NAMALWA (cell line): ENCODE measurements at places on chromosomes 2 and 18.

DNA sequence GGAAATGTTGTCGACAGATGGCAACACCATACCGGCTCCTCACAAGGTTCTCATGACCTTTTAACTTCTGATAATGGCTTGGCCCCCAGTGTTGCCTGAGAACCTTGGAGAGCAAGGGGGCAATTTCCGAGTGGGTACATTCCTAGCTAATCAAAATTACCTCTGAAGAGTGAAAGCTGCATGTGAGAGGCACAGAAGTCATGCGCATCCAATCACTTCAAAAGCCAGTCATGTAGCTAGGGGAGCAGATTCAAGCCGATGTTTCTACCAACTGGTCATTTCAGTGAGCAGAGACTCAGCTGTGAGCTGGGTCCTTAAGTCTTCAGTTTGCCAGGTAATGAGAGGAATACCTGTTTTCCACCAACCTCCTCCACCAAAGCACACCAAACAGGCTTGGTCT is 111.4 kb downstream of the LIPG start:
- no peak for DNase-seq

DNA sequence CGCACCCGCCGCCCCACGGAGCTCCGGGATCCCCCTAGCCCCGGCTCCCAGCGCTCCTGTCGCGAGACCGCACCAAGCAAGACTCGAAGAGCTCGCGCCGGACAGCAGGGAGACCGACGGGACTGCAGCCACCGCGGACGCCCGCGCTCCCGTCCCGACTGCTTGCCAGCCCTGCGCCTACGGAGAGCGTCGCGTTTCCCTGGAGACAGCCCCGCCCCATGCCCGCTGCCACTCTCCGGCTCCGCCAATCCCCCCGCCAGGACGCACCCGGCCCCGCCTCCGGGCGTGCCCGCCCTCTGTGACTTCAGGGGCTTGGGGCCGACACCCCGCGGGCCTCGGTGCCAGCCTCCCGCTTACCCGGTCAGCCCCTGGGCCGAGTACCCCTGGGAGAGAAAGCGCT is at the start of gene ANKMY1:
TSS of gene ANKMY1 (minus strand) at position 181 of the 400 bp plus-strand sequence. CDS start 653 bp downstream, outside the sequence.
- peak; percentile 51 for DNase-seq

DNA sequence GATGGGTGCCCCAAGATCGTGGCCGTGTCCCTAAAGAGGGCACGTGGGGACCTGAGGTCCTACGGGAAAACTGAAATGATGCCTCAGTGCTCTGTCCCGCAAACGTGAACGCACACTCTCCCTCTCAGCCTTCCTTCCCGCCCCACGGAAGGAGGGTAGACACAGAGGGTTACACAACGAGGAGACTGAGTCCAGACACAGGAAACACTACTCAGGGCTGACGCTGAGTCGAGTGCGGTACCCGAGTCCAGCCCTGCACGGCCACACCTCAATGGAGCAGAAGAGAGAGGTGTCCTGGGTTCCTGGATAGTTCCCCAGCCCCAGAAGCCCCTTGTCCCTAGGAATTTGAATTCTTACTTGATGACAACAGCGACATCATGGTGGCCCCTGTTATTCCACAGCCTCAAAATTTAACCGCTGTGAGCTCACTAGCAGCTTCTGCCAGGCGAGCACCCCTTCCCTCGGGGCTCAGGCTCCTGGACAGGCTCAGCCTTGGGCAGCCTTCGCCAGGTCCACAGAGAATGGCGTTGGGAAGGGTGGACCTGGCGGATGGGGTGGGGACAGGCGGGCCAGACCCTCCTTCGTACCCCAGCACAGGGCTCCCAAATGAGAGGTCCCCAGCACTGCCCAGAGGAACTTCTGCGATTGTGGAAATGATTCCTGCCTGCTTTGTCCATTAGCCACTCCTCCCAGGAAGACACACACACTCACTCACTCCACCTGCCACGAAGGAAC is 980 bp upstream of the RNPEPL1 start:
- DNase-seq, result no peak

DNA sequence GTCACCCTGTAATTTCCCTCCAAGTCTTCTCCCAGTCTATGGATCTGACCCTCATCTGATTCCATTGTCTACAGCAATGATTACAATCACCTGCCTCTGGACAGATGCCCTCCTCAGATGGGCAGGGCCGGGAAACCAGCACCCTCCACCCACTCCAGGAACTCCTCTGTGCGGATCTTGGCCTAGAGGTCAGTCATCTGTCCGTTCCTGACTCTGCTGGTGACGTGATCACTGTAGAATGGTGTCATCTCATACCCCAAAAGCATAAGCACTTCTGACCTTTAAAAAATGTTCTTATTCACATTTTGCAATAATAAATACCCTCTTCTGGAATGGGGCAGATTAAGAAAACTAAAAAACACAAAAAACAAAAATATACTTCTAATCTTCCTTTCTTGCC is 29.5 kb upstream of the BZW1 start:
- DNase-seq, result no peak

DNA sequence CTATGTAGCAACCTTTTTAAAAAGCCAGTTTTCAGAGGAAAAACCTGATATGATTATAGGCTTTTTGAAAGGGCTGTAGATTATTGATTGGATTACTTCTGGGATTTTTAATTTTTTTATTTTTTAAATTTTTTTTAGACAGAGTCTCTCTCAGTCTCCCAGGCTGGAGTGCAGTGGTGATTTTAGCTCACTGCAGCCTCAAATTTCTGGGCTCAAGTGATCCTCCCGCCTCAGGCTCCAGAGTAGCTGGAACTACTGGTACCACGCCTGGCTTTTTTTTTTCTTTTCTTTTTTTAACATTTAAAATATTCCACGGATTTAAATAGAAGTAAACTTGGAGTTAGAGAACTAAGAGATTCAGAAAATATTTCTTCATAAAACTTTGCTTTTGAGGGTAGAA is 1.2 kb downstream of the MRPL19 start:
- peak; percentile 31 for DNase-seq

DNA sequence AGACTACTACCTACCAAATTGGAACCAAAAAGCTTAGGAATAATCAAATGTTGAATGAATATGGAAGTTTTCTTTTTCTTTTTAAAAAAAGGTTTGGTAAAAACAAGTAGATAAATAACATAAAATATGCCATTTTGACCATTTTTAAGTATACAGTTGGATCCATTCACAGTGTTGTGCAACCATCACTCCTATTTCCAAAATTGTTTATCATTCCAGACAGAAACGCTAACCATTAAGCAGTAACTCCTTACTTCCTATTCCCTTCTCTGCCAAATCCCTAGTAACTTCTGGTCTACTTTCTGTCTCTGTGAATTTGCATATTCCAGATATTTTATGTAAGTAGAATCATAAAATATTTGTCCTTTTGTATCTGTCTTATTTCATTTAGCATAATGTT is 39.8 kb downstream of the CD302 start:
- DNase-seq, result no peak

DNA sequence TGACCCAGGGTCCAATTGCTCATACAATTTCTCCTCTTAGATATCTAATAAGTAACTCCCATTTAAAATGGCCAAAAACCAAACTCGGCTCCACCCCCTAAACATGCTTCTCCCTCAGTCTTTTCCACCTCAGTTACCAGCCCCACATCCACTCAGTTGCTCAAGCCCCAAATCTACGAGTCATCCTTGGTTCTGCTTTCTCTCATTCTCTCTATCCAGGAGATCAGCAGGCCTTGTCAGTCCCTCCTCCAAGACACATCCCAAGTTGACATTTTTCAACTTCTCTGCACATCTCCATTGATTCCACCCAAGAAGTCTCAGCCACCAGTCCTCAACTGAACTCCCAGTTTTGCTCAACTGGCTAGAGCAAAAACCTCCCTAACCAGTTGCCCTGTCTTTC is 40.5 kb upstream of the RTN4 start:
- no peak for DNase-seq

DNA sequence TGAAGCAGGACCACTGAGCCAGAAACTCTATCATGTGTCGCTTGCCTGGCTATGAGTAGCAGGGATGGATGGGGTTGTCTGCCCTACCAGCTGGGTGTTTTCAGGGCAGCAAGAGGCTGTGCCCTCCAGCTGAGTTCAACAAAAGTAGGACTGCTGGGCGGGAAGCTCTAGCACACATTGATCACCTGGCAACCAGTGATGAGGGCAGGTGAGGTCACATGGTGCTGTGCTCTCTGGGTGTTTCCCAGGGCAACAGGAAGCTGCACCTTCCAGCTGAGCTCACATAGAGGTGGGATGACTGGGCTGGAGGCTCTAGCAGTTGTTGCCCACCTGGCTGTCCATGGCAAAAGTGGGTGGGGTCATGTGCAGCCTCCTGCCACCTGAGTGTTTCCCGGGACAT is 487.3 kb upstream of the VWC2L start:
- no peak for DNase-seq

DNA sequence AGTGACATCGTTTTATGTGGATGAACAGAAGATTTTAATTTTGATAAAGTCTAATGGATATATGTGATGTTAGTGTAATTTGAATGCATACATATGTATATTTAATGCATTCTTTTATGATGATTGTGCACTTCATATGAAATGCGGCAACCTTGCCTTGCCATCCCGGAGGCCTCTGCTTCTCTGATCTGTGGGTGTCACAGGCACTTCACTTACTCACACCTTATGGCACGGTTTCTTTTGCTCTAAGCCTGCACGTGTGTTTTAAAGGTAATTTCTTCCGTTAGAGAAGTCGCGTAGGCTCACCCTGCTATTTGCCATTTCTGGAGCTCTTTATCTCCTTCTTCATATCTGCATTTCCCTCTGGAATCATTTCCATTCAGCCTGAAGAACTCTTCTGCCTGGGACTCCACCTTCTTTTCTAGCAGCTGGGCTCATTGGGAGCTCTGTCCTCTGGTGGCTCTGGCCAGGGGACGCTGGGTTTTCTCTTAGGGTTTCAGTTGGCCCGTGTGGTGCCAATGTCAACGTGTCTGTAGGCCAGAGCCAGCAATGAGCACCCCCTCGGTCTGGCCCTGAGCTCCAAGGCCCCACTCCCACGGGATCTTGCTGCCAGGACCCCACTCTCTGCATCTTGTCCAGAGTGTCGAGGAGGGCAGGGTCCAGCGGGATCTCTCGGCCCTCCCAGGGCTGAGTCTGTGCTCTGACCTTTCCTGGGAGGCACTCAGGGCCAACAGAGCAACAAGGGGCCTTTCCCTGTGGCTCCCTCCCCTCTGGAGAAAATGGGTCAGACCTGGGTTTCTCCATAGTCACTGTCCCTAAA is 97.3 kb downstream of the RTP5 start:
- DNase-seq, result no peak

- DNase-seq, result no peak
These were observed 58.8 kb upstream of the HPCAL1 start for GRCh38 chr2:10243926-10244270.

GRCh38 chr2:9330612-9331270 is 92.6 kb downstream of the ITGB1BP1 start:
- peak; percentile 15 for DNase-seq

- DNase-seq, result no peak
These were observed 161.6 kb downstream of the LCLAT1 start for GRCh38 chr2:30608643-30609042.

DNA sequence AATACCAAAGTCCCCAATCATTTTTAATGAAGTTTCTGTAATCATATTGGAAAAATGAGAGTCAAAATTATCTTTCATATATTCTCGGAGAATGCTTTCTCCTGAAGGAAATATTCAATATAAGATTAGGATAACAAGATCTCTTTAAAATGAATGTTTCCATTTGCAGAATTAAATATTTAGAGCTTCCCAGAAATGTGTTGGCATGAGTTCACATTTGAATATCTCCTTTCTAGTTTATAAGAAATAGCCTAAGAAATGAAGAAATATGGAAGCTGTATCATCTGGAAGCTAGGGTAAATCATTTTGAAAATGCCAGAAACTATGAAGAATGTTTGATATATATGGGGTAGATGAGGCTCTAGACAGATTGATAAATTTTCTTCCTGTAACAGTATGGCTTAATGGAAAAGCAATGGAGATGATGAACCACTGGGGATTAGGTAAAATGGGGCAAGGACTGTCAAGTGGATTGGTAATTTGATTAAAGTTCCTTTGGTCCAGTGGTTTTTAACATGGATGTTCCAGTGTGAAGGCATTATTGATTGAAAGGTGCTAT is 184.6 kb upstream of the ZNF804A start:
- no peak for DNase-seq

- no peak for DNase-seq
These were observed 53.3 kb upstream of the AP1S3 start for GRCh38 chr2:223890721-223891120.

GRCh38 chr18:27094621-27095020 is 90.5 kb downstream of the CHST9 start:
- no peak for DNase-seq

DNA sequence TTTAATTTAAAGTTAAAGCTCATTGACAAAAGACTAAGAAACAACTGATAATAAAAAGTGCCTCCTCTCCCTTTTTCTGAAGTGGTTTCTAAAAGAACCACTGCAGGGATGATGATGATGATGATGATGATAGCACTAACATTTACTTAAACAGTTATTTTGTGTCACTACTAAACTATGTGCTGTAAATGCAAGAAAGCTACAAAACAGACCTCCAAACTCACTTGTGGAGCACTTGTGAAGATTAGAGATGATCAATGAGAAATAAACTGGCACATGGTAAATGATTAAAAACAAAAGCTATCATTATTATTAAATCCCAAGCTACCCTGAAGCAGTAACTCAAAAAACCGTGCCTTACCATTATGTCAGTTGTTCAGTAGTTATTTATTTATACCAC is 88.7 kb downstream of the SLC8A1 start:
- DNase-seq, result no peak

DNA sequence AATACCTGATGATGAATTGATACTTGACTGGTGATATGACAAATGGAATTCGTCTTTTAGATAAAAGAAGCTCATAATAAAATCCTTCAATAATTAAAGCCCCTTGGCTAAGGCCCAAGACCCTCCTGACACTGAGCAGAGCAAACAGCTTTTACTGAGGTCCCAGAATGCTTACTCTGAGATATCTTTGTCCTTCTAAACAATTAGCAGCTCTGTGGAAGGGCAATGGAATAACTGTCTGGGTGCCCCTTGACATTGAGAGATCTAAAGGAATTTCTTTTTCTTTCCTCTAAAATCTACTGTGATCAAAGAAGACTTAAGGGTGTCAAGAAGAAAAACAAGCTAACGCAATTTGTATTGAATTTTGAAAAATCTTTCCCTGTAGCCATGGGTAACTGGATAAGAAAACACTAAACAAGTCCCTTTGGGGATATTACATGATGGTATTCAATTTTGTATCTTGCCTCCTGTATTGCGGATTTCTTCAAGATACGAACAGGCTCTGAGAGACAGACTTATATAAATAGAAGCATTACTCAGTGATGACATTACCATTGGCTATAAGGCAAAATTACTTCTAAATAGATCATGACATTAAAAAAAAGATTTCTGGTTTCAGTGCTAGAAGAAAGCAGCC is 128.8 kb downstream of the MREG start:
- no peak for DNase-seq

- DNase-seq, result no peak
These were observed 2.4 kb upstream of the CHST10 start for GRCh38 chr2:100419915-100420314.

DNA sequence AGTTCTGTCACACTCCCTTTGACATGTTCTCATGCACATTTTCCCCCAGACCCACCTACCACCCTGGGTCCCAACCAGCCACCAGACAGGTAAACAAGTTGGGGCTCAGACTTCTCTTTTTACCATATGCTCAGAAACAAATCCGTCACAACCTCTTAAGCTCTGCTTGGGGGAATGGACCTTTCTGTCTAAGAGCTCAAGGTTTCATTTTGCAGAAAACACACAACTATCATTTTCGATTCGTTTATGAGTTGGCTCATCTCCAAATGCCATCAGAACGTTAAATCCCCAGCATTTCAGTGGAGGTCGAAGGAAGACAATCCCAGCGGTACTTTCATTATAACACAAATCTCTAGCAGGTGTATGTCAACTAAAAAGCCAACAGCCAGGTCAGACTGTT is 30.6 kb upstream of the NCK2 start:
- no peak for DNase-seq

GRCh38 chr2:8314063-8314462 is 367.8 kb upstream of the ID2 start:
- no peak for DNase-seq
